ENCODE measurements at places on chromosomes 5 and 9.

GRCh38 chr9:113416149-113416721 is 5.7 kb downstream of the C9orf43 start:
- no peak for DNase-seq

DNA sequence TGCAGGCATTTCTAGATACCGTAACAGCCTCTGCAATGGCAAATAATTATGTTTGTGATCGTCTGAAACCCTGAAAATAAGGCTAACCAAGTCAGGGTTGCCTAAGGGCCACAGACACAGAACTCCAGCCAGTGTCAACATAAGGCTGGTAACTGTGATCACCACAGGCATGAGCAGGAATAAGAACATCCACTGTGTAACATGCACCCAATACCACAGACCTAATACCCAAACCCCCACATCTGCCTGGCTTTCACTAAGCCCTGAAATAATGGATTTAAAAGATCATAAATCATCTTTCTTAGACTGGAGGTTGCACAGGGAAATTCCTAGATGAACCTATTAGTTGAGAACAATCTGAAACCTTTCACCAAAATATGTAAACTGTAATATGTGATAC is 394.5 kb downstream of the NFIB start:
- no peak for DNase-seq

DNA sequence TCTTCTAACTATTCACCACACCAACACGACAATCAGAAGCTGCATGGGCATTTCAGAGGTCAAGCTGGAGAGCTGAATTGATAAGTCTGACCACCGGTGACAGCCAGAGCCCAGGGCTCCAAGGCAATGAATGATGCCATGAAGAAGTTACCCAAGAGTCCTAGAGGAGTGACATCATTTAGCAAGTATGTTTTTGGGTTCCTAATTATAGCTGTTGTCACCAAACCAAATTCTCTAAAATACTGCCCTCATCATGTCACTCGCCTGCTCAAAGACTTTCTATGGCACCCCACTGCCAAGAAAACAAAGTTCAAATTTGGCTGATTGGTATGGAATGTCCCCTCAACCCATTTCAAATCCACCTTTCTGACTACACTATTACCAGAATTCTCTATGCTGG is 235.1 kb downstream of the SPOCK1 start:
- no peak for DNase-seq

- no peak for DNase-seq
Measured at GRCh38 chr5:137292461-137293027, 206.6 kb downstream of the SPOCK1 start.

GRCh38 chr5:129909225-129909624 is 5.0 kb downstream of the CHSY3 start:
- DNase-seq = no peak

- no peak for DNase-seq
Measured at GRCh38 chr5:129496421-129496820, 36.3 kb downstream of the ADAMTS19 start.

DNA sequence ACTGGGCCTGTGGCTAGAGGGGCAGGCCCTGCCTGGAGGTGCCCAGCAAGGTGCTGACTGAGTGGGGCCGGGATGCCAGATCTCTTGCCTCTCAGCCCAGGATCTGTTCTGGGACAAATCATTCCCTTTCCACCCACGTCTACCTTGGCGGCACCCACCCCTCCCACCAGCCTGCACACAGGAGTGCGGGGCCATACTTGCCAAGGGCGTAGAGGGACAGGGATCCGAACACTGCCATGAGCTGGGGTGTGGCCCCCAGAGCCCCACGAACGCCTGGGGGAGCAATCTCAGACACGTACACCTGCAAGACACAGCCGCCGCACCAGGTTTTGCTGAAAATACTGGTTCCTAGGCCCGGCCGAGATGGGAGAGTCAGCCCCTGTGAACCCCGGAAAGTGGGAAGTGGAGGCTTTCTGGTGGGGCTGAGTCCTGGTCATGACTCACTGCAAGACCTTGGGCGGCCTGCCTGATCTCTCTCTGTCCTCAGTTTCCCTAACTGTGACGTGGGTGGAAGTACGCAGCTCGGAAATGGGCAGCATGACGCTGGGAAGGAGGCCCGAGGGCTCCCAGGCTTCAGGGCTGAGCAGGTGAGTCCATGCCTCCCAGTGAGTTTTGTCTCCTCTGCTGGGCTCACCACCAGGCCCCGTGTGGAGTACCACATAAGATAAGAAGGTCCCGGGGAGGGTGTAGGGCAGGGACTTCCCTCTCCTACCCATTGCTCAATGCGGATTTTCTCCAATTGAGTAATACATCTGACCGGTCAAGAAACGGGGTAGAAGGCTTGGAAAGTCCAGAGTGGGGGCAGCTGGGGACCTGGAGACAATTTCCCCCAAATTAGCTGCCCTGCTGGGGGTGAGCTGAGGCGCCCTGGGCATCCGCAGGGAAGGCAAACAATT is 2.6 kb downstream of the SLC2A6 start:
- no peak for DNase-seq

- no peak for DNase-seq
Measured at GRCh38 chr5:92951746-92952145, 629.3 kb downstream of the NR2F1-AS1 start.

DNA sequence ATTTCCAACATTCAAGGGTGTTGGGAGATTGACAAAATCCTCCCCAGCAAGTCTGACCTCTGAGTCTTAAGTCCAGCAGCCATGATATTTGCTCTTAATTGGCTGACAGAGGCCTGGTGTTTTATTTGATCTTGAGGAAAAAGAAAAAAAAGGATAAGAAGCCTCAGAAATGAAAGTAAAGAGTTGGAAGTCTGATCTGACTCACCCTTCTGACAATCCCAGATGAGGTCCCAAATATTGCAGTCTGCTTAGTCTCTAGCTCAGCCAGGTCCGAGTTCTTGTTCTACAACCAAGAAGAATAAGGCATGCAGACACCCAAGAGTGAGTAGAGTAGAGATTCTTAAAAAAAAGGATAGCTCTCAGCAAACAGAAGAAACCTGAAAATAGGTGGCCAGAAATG is 632.5 kb upstream of the ST8SIA4 start:
- DNase-seq = no peak

DNA sequence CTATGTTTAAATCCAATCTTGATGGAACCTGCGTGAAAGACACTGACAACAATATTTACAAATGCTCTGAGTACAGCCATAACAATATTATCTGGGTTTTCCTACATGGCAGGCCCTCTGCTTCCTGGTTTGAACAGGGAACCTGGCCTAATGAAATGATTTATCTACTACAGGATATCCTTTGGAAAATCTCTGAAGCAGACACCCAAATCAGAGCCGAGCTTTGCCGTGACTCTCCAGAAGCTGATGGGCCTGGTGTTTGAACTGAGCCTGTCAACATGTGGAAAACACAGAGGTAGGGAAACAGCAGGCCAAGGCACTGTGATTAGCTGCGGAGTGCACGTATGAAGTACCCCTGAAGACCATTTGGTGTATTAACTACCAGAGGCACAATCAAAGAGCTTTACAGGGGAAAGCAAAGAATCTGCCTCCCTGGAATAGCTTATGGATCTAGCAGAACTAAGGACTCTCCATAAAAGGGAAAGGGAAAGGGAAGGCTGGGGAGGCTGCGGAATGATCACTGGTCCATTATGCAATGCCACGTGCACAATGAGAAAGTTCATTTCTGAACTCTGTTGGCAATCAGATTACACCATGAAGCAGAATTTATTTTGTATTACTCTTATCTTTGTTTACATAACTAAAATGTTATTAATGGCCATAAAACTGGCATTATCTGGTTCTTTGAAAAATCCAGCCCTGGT is 321.9 kb downstream of the EBF1 start:
- DNase-seq = no peak

DNA sequence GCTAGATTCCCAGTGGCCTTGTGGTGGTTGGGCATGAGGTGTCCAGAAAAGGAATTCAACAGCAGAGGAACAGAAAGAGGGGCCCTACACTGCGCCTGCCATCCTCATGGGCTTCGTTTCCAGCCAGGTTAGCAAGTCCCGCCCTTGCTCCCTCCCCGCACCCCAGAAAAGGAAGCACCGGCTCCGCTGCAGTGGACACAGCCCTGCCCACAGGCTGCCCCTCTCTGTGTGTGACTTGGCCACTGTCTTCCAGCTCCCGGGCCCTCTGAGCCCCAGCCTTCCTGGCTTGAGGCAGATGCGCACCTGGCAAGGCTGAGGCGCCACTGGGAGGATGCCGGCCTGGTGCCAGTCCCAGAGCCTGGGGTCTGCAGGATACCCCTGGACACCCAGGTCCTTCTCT is 305.0 kb upstream of the IRX4 start:
- no peak for DNase-seq

DNA sequence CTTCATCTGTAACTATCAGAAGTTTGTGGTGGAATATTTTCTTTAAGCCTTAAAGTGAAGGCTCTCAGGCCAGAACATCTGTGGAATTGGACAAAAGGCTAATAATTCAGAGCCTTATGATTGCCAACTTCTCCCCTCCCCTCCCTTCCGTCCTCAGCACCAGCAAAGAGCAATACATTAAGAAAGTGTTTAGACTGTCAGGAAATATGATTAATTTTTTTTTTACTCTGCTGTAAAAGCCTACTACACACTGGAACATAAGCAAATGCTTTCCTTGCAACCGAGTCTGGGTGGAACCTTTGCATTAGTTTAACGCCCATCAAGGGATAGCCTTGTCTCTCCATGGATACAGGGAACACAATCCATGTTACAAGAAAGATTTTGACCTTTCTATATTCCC is 110.3 kb upstream of the TARS1 start:
- DNase-seq = no peak

- DNase-seq = no peak
Measured at GRCh38 chr5:172548311-172548731, 92.7 kb upstream of the NEURL1B start.

DNA sequence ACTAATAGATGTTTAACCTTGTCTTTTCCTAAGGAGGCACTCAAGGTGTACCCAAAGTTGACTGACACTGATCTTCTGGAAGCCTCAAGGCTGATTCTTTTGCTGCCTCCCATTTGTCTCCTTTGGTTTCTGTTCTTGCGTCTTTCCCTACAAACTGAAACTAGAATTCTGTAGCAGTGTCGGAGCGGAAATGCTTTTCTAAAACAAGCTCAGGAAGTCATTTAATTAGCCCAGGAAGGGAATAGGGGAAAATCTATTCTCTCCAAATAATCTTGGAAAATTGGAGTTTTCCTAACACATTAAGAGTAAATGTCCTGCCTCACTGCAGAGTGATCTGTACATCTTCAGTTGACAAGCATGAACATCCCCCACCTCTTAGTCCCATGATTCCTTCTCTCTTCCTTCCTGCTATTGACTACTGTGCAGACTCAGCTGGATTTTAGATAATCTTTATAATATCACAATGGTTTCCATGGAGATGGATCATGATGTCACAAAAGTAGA is 182.7 kb downstream of the NR3C1 start:
- no peak for DNase-seq

- DNase-seq = no peak
Measured at GRCh38 chr5:26530305-26530704, 508.1 kb downstream of the CDH9 start.

DNA sequence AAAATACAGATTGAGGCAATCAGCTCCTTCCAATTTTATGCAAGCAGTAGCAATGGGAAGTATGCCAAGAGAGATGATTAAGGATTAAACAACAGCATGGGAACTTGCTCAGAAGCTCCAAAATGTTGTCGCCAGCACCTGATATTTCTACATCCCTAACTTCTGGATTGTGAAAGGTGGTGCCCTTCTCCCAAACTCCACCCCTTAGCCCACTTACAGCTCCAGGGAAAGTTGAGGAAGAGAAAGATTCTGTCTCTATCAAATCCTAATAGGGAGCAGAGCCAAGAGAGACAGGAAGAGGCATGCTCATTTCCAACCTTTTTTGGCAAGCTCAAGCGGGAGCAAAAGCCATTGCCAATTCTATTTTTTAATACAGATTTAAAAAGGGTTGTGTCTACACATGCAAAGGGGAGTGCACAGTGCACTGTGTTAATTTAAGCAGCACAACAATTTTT is 92.4 kb upstream of the NR3C1 start:
- peak; percentile 91 for DNase-seq

DNA sequence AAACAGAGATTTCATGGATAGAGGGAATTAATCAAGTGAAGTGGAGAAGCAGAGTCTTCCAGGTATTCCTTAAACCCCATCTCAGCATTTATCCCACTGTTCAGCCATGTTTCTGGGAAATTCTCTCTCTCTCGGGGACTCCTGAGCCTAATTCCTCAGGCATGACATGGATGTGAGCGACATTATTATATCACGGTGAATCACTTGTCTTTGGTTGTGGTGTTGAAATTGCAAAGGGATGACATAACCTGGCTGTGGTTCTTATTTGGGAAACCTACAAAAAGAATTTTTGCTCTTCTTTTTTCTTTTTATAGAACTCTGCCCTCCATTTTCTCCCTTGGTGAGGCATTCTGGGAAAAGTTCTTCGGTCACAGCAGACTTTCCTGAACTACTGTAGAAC is 457.9 kb upstream of the PTGER4 start:
- DNase-seq = no peak

DNA sequence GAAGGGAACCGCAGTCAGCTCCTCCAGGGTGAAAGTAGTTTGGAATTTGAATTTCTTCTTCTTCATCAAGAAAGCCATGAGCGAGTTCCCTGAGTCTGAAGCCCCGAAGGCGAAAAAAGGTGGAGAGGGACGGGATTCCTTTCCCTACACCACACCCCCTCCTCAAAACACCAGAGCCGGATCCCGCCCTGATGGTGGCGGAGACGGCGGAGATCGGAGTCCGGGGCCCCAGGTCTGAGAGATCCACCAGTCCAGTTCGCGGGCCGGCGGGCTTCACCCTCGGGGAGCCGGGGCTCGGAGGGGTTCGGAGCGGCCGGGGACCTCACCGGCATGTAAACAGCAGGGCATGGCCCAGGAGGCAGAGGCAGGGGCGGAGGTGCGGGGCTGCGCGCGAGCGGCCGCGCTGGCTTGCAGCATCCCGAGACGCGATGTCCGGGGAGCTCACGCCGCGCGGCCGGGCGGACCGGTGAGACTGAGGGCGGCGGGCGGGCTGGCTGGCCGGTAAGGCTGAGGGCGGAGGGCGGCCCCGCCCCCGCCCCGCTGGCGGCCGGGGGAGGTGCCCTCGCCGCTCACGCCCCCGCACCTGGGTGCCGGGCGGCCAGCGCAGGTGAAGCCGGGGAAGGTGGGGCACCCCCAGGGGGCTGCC is 606 bp downstream of the EEIG1 start:
- no peak for DNase-seq

DNA sequence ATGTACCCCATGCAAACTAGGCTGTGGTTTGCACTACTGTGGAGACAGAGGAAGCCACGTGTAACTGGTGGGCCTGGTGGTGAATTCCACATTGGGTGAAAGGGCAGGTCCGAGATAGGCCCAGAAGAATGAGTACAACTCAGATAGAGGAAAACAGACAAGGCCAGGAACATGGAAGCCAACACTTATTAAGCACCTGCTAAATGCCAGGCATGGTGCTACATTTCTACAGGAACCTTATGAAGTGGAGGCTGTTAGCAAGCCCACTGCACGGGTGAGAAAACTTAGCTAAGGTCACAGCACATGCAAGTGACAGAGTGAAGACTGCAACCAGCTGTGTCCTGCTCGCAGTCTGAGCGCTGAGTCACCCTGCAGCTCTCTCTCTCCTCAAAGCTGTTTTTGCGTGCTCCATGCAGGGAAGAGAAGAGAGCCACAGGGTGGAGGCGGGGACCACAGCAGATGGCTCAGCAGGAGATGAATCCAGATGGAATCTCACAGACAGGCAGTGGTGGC is 65.5 kb upstream of the SPTLC1 start:
- peak; percentile 63 for DNase-seq

Data from NCI-H1694 treated with DMSO at 0.1 percent for 48 hours (cell line).